Kidney (tissue), 22 donors: ENCODE measurements at places on chromosomes 3 and 15.

DNA sequence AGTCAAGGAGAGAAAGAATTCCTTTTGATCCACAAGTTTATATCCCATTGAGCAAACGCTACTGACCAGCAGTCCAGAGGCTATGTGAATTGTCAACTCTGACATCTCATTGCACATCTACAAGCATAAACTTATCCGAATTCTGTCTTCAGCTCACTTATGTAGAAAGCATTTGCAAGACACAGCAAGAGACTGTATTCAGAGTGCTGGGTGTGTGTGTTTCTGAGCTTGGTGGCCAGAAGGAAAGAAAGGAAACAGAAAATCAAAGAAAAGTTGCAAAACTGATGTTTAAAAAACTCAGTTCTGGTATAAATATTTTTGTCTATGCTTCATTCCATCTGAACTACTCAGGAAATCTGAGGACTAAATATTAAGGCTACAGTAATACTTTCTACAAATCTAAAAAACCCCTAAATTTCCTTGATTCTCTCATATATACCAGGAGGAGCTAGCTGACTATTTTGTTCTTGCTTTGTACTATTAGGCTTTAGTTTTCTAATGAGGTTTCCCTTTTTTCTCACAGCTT is 45.5 kb downstream of the LSAMP start:
- DNase-seq: no peak

GRCh38 chr3:159187232-159187631 is 385.4 kb downstream of the MFSD1 start:
- DNase-seq: no peak

- no peak for DNase-seq
Observed at GRCh38 chr15:67183443-67184169, 70.9 kb downstream of the AAGAB start.

- no peak for DNase-seq
Observed at GRCh38 chr15:42736178-42736792, 643 bp downstream of the CDAN1 start.
